ENCODE measurements at places on chromosomes 1 and 21.

- no peak for DNase-seq
Measured at GRCh38 chr1:242100921-242101320, 102.0 kb upstream of the MAP1LC3C start.

- DNase-seq, result no peak
Measured at GRCh38 chr1:171298696-171299095, 15.3 kb upstream of the FMO4 start.

GRCh38 chr1:7264101-7264500, 478.8 kb downstream of the CAMTA1 start:
- DNase-seq, result no peak

DNA sequence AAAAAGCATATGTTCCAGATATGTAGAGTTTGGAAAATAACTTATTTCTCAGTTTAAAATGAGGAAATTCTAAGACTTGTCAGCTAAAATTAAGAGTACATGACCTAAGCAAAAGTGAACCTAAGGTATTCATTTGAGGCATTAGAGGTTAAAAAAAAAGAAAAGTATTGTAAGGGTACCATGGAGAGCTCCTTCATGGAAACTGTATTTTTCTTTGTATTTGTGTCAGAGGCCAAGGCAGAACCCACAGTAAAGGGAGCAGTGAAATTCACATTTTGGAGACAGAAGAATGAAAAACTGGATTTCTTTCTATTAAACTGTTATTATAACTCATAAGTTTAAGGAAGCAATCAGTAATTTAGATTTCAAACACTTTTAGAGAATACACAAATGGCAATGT, 1494.8 kb downstream of the KCNT2 start:
- no peak for DNase-seq

DNA sequence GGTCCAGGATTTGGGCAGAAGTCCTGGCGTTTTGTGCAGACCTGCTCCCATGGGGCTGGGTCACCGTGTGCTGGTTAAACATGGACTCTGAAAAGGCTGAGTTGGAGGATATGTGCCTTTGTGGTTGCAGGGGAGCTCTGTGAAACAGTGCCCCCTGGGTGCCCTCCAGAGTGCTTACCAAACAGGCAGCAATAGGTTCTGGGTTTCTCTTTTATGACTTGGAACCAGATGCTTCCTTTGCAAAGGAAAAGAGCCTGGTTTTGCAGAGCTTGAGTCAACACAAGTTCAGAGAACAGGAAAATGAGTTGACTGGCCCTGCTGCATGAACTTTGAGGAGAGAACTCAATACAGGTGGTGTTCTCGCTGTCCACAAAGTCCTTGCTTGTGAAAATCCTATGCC, 288.9 kb downstream of the TM2D1 start:
- DNase-seq, result no peak

DNA sequence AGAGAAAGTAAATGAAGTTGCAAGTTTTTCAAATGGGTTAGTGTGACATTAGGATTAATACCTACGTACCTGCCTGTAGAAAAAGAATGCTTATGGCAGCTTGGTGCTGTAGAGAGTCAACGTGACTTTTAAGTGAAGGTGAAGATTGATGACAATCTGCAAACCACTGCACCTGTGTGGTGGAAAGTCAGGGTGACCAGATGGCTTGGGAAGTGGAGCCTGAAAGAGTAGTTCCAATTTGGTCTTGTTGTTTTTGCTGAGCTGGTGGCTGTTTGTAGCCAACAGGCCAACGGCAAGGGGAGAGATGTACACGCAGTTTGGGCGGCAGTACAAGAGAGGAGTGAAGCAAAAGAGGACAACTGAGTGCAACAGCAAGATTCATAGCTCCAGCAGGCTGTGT, 78.1 kb upstream of the JAK1 start:
- no peak for DNase-seq

DNA sequence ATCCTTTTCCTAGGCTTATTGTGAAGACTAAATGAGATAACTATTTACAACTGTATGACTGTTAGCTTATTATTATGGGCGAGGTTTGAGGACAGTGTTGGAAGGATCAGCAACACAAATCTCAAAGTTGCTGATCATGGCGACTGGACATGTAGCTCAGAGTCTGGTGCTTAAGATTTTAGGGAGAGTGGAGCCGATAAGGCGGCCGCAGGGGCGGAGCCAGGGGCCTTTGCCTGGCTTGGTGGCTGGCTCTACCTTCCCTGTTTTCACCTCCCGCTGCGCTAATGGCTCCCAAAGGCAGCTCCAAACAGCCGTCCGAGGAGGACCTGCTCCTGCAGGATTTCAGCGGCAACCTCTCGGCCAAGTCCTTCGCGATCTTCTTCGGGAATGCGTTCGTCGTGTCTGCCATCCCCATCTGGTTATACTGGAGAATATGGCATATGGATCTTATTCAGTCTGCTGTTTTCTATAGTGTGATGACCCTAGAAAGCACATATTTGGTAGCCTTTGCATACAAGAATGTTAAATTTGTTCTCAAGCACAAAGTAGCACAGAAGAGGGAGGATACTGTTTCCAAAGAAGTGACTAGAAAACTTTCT, 45.5 kb downstream of the GIPC2 start:
- DNase-seq, result no peak

DNA sequence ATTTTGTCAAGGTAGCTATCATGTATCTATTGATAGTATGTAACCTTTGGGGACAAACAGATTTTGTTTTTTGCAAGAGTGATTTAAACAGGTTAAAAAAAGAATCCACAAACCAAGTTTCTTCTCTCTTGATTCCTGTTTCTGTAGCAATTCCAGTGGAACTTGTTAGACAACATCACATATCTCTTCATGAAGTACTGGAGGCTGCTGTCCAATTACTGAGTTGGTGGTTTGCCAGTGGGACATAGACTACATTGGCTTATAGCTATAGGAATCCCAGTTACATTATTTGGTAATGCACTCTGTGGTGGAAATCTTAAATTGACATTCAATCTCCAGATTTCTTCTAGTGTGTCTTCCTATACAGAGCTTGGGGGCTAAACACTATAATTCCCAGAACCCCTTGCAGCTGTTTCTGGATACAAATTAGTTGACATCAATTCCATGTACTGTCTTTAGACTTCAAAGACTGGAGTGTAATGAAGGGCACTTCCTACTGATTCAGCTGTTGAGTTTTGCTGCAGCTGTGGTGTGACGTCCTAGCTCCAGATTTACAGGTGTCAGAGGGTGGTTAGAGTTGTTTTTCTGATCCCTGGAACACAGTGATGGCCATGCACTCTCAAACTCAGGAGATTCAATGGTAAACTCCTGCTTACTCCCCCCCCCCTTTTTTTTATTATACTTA, 29.4 kb upstream of the GCLM start:
- DNase-seq, result no peak

DNA sequence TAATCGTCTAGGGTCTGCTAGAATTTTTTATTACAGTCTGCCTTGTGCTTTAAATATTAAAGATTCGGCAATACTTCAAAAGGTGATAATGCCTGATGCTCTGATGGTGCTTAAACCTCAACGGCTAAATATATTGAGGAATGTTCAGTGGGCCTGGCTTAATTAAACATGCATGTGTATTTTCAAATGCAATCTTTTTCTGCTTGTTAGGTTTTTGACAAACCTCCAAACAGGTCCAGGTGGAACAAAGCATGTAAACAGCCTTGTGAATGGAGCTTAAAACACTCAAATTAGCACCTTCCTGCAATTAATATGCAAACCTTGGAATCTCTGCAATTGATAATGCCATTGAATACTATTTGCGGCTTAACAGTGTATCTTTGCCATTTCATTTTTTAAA, 334.9 kb downstream of the BARHL2 start:
- DNase-seq, result no peak

DNA sequence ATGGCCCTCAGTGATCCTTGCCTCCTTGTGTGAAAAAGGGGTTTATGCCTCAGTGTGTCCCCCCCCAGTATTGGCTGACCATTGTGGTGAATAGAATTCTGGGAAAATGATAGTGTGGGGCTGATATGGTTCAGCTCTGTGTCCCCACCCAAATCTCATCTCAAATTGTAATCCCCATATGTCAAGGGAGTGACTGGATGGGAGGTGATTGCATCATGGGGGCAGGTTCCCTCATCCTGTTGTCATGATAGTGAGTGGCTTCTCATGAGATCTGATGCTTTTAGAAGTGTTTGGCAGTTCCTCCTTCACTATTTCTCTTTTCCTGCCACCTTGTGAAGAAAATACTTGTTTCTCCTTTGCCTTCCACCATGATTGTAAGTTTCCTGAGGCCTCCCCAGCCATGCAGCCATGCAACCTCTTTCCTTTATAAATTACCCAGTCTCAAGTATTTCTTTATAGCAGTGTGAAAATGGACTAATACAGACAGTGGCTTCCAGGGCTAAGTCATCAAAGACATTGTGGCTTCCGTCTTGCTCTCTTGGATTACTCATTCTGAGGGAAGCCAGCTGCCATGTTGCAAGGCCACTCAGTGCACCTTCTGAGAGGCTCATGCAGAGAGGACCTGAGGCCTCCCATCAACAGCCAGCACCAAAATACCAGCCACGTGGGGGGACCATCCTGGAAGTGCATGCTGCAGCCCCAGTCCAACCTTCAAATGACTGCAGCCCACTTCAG, 40.6 kb upstream of the SOD1 start:
- DNase-seq, result no peak

DNA sequence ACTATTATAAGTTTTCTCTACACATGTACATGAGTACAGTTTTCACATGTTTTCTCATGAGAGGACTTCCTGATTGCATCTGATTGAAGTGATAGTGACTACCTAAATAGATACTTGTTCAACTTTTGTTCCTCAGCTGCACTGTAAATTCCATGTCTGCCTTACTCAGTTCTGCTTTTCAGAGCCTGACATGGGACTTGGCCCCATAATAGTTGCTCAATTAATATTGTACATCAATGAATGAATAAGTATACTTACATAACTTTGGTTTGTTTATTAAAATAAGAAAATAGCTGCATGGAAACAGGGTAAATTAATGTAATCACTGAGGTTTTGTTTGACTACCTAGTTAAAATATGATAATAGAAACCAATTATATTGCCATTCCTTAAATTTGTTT, 78.7 kb downstream of the HMCN1 start:
- DNase-seq, result no peak

DNA sequence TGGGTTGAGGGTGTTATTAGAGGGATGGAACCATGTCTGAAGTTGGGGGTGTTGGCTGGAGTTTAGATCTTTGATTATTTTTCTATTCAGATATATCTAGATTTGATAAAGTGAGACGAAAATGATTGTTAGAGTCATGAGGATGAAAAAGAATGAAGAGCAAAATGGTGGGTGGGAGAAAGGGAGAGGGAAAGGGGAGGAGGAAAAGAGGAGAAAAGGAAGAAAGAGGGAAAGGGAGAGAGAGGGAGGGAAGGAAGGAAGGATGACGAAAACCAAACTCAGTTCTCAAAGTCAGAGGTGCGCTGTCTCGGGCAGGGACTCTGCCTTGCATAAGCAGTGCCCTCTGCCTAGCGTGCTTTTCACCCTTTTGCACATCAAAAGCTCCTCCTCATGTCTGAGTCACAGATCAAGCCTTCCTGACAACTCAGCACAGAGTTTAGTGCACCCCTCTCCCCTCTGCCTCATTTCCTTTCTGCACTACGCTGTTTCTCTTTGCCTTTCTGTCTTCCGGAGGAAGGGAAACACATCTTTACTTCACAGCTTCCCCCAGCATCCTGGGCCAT, 225.8 kb upstream of the PROX1 start:
- DNase-seq, result no peak

DNA sequence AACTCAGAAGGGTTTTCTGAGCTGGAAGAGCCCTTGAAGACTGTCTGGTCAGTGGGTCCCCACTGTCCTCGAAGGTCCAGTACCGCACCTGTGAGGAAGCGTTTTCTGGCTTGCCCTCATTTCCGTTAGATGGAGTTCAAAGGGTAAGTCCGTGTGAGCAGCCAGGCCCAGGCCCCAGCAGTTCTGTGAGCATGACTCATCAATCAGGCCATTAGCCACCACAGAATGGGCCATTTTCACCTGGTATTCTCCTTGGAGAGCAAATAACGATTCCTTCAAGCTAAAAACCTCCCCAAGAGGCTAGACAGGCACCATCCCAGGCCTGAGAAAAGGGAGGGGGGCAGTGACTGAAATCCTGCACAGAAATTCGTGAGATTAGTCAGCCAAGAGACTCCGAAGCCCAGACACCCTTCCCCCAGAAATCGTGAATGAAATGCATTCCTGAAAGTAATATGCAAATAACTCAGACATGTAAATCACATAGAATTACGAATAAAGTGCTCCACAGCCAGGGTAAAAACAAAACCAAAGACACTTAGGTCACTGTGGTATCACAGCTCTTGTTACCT, 66.0 kb downstream of the BCAR3 start:
- DNase-seq, result no peak

- no peak for DNase-seq
Measured at GRCh38 chr1:53107570-53108322, 34.7 kb downstream of the SLC1A7 start.

- no peak for DNase-seq
Measured at GRCh38 chr1:232900818-232901217, 49.6 kb upstream of the NTPCR start.

DNA sequence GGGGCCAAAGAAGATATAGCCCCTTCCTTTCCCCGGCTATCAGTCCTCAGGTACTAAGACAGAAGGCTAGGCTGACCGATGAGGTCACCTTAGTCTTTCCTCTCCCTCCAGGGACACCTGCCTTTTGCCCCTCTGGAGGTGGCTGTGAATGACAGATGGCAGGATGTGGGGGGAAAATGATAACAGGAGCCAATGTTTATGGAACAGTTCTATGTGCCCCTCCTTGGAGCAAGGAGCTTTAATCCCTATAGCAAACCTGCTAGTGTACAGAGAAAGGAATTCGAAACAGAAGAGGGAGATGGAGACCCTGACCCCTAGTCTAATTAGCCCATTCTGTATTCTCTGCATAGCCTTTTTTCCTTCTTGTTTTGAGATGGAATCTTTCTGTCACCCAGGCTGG, 28.1 kb downstream of the SERINC2 start:
- no peak for DNase-seq

DNA sequence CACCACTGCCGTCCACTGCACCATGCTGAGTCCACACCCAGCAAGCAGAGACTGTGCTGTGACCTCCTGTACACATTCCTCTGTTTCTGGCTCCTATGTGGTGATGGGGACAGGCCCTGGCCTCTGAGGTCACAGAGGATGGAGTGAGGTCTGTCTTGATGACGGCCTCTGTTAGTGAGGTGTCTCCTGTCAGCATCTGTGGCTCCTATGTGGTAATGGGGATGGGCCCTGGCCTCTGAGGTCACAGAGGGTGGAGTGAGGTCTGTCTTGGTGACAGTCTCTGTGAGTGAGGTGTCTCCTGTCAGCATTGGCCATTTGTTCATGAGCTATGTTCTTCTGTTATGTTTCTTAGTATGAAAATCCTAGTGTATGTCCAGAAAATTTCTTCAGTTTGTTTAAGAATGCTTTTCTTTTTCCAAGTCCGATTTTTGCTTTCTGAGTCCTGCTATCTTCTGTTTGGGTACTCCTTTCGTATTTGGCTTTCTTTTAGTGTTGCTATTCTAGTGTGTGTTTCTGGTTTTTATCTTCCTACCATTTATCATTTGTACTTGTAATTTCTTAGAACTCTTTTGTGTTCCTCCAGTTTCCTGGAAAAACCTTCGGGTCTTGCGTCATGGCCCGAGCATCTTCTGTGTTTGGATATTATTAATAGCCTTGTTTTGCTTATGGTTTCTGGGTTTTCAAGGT, 13.4 kb downstream of the SNAP47 start:
- DNase-seq, result no peak

GRCh38 chr1:211579440-211580302, 710 bp upstream of the SLC30A1 start:
- DNase-seq, result no peak
